Activated CD8-positive, alpha-beta memory T cell treated with anti-CD3 and anti-CD28 coated beads for 1 hour (primary cell): ENCODE measurements at places on chromosomes 2 and 18.

- DNase-seq, result no peak
These were observed 16.7 kb downstream of the MAP3K2 start for GRCh38 chr2:127371037-127371436.

- no peak for DNase-seq
These were observed 615.8 kb downstream of the XIRP2 start for GRCh38 chr2:167504061-167504460.

GRCh38 chr18:60112369-60112768, 212.6 kb downstream of the PMAIP1 start:
- DNase-seq, result no peak

DNA sequence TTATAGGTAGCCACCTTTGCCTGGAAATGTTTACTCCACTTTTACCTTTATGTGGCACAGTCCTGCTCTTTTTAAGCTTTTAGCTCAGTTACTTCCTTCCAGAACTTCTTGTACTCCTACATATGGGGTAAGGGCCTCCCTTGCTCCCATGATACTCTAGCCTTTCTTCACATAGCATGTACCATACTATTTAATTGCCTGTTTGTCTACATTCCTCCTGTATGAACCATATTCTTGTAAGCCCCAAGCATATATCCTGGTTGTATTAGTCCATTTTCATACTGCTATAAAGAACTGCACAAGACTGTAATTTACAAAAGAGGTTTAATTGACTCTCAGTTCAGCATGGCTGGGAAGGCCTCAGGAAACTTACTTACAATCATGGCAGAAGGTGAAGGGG, 90.6 kb upstream of the VWC2L start:
- DNase-seq, result no peak

DNA sequence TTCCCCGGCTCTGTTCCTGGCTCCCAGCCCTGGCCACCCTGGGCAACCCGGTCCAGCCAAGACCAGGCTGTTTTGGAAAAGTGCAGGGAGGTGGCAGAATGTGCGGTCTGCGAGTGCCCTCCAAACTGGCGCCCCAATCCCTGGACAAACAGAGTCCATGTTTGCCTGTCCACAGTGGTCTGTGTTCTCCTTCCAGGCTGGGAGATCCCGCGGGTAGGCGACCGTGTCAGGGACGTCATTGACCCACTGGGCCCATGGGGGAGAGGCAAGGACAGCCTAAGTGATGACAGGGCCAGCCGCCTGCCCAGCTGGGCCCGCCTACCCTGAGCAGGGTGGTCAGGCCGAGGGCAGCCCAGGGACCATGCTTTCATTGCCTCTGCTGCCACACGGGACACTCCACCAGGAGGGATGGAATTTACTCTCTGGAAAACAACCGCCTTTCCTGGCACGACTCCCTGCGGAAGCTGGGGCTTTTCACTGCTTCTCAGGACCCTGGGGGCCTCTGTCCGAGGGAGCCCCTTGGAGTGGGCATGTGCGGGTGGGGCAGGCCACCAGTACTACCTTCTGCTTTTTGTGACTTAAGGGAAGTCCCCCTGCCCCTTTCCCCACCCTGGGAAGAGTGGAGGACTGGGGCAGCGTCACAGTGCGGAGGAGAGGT, 20.1 kb downstream of the CYP26B1 start:
- DNase-seq, result no peak

GRCh38 chr2:150339282-150339681, 148.2 kb downstream of the RND3 start:
- no peak for DNase-seq

DNA sequence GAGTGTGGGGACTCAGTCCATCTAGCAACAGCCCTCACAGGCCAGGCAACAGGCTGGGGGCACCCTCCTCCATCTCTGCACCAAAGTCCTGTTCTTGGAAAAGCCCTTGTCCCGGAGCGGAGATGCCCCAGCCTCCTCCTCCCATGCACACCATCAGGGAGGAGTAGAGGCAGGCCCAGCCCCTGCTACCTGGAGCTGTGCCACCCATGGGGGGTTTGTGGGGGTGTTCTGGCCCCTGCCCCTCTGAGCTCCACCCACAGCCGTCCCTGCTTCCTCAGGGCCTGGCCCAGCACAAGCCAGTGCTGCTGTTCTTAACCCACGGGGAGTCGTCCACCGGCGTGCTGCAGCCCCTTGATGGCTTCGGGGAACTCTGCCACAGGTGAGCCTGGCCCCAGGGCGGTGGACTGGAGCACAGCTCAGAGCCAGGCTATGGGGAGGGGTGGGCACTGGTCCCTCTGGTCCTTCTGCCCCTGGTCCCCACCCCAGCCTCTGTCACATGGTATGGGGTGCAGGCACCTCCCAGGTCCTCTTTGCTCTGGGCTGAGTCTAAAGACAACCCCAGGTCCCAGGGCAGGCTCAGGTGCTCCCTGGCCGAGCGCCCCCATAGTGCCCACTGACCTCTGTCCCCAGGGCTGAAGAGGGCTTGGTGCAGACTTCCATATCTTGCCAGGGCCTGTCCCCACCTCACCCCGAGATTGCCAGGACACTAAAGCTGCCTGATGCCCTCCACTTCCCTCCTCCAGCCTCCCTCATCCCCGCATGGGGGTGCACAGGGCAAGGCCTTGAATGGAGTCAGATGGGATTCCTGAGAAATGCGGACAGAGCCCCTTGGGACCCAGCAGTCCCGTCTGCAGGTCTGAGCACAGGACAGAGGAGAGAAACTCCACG, 2.7 kb downstream of the AGXT start:
- DNase-seq, result no peak

DNA sequence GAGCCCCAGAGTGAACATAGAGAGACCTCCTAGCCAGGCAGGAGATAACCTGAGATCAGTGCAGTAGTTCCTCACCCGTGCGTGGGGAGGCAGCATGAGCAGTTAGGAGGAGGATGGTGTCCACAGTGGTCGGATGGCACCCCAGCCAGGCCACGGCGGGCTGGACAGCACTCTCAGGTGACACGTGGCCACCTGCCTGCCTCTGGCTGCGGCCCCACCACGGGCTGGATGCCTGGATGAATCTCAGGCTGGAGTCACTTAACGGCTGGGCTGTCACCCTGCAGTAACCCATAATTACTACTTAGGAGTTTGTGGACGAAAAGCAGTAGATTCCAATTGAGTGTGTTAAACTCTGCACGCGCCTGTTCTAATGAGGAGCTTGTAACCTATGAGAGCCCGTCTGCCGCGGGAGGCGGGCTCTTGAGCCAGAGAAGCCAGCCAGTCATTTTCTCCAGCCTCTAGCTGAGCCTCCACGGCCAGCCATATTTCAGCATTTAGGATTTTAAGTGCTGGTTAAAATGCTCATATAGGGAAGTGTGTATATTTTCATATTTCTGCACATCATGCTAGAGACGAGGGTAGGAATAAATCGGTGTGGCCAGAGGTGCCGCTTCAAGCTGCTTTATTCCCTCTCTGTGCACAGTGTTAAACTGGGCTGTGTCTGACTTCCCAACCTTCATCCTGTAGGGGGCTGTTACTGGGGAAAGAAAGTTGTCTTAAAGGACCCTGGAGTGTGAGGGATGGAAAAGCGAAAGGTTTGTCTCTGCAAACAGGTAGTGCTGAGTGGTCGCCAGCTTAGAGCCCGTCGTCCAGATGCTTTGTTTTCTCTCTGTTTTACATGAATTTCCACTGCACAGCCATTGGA, 144.0 kb downstream of the GLI2 start:
- no peak for DNase-seq

- DNase-seq, result no peak
These were observed 10.4 kb upstream of the KCNF1 start for GRCh38 chr2:10901160-10901939.
